Stimulated activated CD4-positive, alpha-beta T cell treated with anti-CD3 and anti-CD28 coated beads, Interleukin-1b, Interleukin-23, amount 100 ng/mL, for 24 hours (primary cell): ENCODE measurements at places on chromosomes 12 and 14.

GRCh38 chr12:7075939-7076338 lies 15.4 kb downstream of the C1S start:
- DNase-seq, result no peak

GRCh38 chr12:65493913-65494245 lies 215.4 kb downstream of the MSRB3 start:
- DNase-seq, result no peak

DNA sequence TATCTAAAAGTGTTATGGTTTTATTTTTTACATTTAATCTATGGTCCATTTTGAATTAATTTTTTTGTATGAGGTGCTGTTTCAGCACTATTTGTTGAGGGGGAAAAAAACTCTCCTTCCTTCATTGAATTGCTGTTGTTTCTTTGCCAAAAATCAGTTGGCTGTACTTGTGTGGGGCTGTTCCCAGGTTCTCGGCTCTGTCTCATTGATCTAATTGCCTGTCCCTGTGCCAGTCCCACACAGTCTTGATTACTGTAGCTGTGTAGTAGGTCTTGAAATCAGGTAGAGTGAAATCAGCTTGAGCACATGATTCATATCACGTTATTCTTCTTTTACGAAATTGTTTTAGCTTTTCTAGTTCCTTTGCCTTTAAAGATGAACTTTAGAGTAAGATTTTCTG lies 109.7 kb downstream of the ADGRD1 start:
- no peak for DNase-seq

DNA sequence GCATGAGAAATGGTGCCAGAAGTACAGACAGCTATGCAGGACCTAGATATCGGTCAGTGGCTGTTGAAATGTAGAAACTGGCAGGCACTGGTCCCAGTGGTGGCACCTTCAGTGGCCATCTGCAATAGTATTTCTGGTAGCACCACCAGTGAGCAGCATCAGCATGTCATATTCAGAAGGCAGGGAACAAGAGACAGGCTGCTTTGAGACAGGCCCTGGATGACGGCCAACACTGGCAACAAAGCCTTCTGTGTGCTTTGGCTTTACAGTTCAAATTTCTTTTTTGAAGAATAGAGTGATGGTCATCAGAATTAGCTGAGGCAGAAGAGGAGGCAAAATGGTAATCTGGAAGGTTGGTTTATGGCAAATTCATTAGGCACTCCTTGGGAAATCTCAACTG lies 273.4 kb upstream of the SLC16A7 start:
- DNase-seq, result no peak

DNA sequence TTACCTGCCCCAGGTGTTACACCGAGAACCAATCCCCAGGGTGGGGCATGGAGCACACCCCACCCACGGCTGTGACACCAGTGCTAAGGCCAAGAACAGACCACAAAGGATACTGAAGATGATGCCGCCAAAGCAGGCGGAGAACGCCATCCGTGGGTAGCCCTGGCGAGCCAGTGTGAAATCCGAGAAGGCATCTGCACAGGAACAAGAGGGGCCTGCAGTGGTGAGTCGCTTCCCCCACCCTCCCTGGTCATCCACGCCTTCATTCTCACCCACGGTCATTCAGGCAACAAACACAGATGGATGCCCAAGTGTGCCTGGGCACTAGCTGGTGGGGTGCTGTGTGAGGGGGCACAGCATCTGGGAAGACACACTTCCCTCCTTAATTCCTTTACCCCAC lies 28.5 kb downstream of the SLC8B1 start:
- no peak for DNase-seq

GRCh38 chr12:121872546-121873215 lies 14.0 kb upstream of the HPD start:
- DNase-seq, result peak; percentile 11

DNA sequence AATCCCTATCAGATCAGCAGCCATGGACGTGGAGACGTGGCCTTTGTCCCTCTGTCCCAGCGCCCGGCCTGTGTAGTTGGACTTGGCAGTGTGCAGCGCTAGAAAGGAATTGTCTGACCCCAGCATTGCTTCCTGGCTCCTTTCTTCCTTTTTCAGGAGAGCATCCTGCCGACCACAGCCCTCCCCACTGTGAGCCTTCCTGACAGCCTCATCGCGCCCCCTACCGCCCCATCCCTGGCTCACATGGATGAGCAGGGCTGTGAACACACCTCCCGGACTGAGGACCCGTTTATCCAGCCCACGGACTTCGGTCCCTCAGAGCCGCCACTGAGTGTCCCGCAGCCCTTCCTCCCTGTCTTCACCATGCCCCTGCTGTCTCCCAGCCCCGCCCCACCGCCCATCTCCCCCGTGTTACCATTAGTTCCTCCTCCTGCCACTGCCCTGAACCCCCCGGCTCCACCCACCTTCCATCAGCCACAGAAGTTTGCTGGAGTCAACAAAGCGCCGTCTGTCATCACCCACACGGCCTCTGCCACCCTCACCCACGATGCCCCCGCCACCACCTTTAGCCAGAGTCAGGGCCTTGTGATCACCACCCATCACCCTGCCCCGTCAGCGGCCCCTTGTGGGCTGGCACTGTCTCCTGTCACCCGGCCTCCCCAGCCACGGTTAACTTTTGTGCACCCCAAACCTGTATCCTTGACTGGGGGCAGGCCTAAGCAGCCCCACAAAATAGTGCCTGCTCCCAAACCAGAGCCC lies 40.6 kb downstream of the IL31 start:
- no peak for DNase-seq

DNA sequence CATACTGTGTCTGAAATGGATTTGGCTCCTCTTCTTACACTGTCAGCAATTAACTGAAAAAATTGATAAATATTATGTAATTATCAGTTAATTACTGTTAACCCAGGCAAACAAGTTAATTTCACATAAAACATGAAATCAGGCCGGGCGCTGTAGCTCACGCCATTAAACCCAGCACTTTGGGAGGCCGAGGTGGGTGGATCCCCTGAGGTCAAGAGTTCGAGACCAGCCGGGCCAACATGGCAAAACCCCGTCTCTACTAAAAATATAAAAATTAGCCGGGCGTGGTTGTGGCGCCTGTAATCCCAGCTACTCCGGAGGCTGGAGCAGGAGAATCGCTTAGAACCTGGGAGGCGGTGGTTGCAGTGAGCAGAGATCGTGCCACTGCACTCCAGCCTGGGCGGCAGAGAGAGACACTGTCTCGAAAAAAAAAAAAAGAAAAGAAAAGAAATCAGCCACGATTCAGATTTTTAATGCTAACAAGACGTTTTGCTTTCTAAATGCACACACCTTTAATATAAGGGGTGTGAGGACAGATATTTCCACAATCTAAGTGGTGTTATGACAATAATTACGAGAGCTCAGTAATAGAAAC lies 473 bp upstream of the TMEM19 start:
- no peak for DNase-seq

DNA sequence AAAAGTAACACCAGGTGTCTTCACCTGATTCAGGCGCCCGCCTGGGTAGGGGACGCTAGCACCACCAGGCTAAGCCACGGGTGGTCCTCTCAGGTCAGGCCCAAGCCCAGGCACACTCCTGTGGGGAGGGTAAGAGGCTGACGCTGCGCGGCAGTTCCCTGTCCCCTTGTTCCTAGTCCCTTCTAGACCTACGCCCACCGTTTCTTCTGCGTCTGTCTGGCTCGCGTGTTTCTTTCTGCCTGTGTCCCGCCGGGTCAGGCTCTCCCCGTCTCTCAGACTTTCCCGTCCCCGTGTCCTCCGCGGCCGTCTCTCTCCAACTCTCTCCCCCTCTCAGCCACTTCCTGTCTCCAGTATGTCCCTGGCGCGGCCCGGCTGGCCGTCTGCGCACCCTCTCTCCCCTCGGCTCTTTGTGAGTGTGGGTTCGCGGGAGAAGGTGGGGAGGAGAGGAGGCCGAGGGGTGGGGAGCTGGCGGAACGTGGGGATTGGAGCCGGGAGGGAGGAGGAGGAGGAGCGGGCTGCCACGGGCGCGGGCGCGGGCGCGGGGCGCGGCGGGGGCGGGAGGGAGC lies 3.1 kb upstream of the TNS2 start:
- DNase-seq, result no peak

- DNase-seq, result no peak
Measured at GRCh38 chr12:76532520-76532919, 27.1 kb downstream of the OSBPL8 start.

DNA sequence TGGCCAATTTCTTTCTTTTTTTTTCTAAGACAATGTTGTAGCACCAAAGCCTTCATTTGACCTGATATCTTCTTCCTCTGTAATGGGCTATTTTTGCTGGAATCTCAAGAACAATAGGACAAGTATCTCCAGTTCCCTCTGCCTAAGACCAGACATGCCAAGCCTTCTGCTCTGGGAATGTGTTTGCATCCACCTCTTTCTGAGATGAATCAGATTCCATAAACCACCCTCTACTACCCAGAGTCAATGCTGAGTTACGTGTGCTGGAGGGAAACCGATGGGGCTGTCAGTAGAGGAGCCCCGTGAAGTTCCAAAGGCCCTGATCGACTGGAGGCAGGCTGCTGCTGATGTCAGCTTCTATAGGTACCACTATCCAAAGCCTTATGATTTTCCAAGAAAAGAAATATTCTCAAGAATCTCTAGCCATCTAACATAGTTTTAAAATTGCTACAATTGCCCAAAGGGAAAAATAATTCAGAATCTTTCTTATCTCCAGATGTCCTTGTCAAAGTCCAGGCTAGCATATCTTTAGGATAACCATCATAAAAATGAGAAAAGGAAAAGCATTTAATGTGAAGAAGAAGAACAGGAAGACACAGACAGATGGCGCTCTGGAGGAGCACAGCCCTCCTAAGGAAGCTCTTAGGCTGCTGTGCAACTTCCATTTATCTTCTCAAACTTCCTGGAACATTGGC lies 101.9 kb downstream of the SLC8A3 start:
- no peak for DNase-seq
